ENCODE measurements at places on chromosomes 1 and 21.

- no peaks in the 10 kb centered on the region for H3K36me3 ChIP-seq
- H3K4me3 ChIP-seq, result no peak overlapping the region
- no peak overlapping the region for H3K27ac ChIP-seq
These were observed 587 bp downstream of the NKAIN1 start for GRCh38 chr1:31238986-31239613.

DNA sequence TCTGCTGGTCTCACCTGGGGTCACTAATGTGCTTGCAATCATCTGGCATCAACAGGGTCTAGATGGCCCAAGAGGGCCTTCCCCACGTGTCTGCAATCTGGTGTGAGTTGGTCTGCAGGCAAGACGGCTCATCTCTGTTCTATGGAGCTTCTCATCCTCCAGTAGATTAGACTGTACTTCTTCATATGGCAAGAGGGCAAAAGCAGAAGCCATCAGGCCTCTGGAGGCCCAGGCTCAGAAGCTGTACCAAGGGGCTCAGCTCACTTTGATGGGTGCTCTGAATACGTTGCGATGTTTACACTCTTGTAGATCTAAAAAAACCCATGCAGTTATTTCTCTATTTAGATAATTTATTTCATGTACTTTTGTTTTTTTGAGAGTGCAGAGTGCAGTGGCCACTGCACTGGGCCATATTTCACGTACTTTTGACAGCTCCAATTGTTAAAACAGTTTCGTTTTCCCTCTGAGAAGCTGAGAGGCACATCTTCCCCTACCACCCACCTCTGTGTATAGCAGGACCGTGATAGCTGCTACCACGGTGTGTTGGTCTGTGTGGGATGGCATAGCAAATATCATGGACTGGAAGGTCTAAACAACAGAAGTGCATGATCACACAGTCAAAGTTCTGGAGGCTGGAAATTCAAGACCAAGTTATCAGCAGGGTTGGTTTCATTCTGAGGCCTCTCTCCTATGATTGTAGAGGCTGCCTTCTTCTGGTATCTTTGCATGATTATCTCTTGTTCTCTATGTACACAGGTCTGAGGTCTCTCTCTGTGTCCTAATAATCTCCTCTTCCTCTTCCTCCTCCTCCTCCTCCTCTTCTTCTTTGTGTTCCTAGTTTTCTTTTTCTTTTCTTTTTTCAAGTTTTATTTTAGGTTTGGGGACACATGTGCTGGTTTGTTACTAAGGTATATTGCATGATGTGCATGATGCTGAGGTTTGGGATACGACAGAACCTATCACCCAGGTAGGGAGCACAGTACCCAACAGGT, 17.0 kb downstream of the CITED4 start:
- no peaks in the 10 kb centered on the region for H3K27me3 ChIP-seq
- H3K4me3 ChIP-seq, result no peak overlapping the region
- H3K36me3 ChIP-seq, result no peaks in the 10 kb centered on the region
- H3K4me1 ChIP-seq, result peaks cover 39% of the 10 kb centered on the region
- DNase-seq, result no peak

DNA sequence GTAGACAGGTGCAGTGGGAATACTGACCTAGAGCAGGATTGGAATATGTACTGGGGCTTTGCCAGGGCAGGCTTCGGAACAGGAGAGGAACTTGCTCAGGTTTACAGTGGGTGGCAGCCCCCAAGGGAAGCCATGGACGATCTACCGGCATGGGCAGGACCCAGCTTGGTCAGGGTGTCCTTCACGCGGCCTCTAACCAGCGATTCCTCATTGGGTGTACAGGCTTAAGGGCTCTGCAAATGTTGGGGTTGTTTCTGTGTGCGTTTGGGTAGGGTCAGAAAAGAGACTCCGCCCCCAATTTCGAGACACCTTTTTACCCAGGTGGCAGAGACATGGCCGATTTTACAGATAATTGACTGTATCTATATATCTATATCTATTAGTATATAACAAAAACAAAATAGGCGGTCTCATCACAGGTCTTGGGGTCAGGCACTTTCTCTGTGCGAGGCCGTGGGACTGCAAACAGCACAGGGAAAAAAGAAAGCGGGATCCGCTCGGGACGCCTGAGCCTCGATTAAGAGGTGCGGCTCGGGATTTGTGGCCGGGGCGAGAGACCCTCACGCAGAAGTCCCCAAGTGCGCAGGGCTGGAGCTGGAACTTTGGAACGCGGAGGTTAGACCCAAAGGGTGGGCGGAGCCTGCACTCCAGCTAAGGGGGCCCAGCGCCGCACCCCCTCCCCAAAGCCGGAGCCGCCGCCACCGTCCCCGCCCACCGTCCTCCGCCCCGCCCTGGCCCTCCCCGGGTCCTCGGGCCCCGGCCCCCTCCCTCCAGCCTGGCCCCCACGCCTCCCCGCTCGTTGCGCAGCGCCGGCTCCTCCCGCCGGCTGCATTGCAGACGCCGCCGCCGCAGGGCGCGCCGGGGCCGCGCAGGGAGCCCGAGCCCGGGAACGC, 67.5 kb upstream of the VAMP3 start:
- H3K4me3 ChIP-seq, result no peak overlapping the region
- H3K27ac ChIP-seq, result no peak overlapping the region
- H3K36me3 ChIP-seq, result no peaks in the 10 kb centered on the region
- H3K27me3 ChIP-seq, result peaks cover 28% of the 10 kb centered on the region
- peak; percentile 67 for DNase-seq

DNA sequence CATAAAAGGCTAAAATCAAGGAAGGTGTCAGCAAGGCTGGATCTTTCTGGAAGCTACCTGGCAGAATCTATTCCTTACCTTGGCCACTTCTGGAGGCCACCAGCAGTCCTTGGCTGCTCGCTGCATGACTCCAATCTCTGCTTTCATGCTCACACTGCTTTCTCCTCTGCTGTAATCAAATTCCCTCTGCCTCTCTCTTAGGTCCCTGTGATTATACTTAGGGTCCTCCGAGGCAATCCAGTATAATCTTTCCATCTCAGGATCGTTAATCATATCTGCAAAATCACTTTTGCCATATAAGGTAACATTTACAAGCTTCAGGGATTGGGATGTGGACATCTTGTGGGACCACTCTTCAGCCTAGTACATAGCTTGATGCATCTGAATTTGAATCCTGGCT, 110.7 kb upstream of the IVNS1ABP start:
- H3K4me1 ChIP-seq, result no peaks in the 10 kb centered on the region
- H3K4me3 ChIP-seq, result no peak overlapping the region
- peaks cover 7% of the 10 kb centered on the region for H3K27me3 ChIP-seq
- DNase-seq, result no peak
- no peaks in the 10 kb centered on the region for H3K36me3 ChIP-seq
- H3K27ac ChIP-seq, result no peak overlapping the region

DNA sequence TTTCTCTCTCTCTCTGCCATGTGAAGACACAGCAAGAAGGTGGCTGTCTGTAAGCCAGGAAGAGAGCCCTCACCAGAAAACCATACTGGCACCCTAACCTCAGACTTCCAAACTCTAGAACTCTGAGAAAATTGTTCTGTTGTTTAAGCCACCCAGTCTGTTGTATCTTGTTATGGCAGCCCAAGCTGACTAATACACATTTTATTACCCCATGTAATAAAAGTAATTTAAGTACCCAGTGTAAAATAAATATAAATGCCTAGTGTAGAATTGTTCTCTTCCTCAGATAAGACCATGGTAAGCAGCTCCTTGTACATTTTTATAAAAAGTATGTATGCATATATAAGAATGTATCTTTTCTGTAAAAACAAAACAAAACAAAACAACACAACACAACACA, 119.7 kb downstream of the DTL start:
- H3K27ac ChIP-seq, result peak overlapping the region; percentile 31
- H3K36me3 ChIP-seq, result no peaks in the 10 kb centered on the region
- DNase-seq, result no peak
- peaks cover 44% of the 10 kb centered on the region for H3K4me1 ChIP-seq

- H3K4me1 ChIP-seq, result peaks cover 31% of the 10 kb centered on the region
- no peaks in the 10 kb centered on the region for H3K27me3 ChIP-seq
- no peak overlapping the region for H3K4me3 ChIP-seq
- H3K27ac ChIP-seq, result no peak overlapping the region
These were observed 14.8 kb downstream of the IBA57 start for GRCh38 chr1:228180271-228180958.

DNA sequence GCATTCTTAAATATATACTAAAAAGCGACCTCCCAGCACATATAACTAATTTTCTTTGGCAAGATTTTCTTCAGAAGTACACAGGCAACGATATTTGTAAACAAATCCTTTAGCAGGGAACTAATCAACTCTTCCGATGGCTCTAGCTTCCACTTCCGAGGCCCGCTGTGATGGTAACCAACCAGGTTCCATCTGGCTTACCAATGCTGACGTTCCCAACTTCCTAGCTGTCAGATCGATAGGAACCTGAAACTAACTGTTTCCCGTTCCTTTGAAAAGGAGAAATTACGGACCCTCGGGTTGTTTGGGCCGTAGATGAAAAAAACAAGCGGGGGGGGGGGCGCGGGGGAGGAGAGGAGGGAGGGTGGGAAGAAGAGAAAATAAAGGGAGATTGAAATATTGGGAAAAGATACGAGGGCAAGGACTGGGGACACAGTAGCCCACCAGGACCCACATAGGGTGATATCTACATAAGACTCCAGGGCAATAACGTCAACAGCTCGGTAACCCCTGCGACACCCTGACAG, 513 bp downstream of the GTF2B start:
- peak overlapping the region; percentile 92 for H3K4me3 ChIP-seq
- DNase-seq, result peak; percentile 47
- H3K27ac ChIP-seq, result peak overlapping the region; percentile 94
- peaks cover 14% of the 10 kb centered on the region for H3K4me1 ChIP-seq
- H3K36me3 ChIP-seq, result peaks cover 32% of the 10 kb centered on the region

DNA sequence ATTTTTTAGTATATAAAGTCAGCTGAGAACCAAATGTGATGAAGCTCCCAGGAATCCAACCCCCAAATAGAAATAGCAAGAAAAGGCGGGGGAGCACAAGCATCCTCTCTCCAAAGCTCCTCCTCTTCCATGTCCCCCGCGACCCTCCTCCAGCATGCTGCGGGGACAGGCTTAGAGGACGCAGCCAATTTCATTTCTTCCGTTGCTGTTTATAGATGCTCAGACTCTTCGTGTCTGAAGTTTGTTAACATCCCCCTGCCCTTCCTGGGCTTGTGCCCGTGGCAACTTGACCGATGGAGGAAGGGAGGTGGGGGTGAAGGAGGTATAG, 754 bp upstream of the NPPA start:
- no peak for DNase-seq
- H3K36me3 ChIP-seq, result peaks cover 37% of the 10 kb centered on the region
- no peak overlapping the region for H3K27ac ChIP-seq
- H3K4me1 ChIP-seq, result peaks cover 21% of the 10 kb centered on the region
- H3K27me3 ChIP-seq, result no peaks in the 10 kb centered on the region

DNA sequence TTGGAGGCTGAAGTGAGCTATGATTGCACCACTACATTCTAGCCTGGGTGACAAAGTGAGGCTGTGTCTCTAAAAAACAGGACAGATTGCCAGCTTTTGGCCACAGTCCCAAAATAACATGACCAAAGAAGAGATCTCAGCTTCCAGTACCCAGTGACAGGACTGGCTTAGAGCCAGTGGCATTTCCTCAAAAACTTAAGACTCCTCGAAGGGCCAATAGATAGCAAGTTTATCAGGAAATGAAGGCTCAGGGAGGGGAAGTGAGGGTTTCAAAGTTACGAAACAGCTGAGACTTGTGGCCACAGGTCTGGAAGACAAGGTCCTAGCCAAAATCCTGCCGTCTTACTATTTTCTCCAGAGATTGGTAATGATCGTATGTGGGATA, 6.3 kb upstream of the TMEM39B start:
- no peaks in the 10 kb centered on the region for H3K27me3 ChIP-seq
- peaks cover 15% of the 10 kb centered on the region for H3K36me3 ChIP-seq
- DNase-seq, result no peak
- H3K27ac ChIP-seq, result no peak overlapping the region
- peaks cover 27% of the 10 kb centered on the region for H3K4me1 ChIP-seq

DNA sequence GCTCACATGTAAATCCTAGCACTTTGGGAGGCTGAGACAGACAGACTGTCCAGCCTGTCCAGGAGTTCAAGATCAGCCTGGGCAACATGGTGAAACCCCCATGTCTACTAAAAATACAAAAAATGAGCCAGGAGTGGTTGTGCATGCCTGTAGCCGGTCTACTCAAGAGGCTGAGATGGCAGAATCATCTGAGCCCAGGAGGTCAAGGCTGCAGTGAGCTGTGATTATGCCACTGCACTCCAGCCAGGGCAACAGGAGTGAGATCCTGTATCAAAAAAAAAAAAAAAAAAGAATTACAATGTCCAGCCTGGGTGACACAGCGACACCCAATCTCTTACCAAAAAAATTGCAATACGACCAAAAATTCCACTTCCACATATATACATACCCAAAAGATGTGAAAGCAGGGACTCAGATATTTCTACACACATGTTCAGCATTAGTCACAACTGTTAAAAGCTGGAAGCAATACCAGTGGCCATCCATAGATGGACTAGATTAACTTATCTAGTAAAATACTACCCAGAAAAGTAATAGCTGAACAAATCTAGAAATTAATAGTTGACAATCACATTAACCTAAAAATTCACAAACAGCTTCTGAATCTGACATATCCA, 49.2 kb downstream of the ASH1L start:
- DNase-seq, result no peak
- peaks cover 16% of the 10 kb centered on the region for H3K36me3 ChIP-seq
- H3K4me3 ChIP-seq, result no peak overlapping the region
- H3K27ac ChIP-seq, result no peak overlapping the region

DNA sequence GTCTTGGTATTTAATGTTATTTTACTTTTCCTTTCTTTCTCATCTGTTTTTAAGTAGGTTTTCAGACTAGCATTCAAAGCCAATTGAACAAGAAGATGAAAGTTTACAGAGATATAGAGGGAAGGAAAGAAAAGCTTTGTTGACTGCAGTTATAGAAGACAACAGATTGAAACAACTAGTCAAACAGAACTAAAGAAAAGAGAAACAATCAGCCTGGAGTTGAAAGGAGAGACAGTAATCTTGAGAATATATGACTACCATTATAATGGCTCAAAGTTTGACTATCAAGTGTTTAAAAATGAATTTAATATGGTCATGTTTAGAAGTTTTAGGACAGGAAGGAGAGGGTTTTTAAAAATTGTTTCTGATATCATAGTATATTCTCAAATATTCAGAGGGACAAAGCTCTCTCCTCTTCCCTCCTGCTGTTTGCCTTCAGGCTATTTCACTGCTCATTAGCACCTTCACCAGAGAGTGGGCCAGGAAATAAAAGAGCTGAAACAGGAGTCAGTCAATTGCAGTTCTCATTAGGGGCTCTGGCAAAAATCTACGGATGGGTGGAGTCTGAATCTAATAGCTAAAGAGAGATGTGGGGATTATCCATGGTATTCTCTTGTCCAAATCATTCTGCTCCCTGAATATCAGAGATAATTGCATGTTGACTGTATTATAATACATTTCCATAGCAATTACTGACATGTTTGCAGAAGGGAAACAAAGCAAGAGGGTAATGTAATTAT, 577.8 kb downstream of the BRINP3 start:
- H3K4me1 ChIP-seq, result no peaks in the 10 kb centered on the region
- no peak overlapping the region for H3K27ac ChIP-seq
- DNase-seq, result no peak
- no peaks in the 10 kb centered on the region for H3K27me3 ChIP-seq
